ENCODE measurements at places on chromosomes 1 and 21.

GRCh38 chr1:8374812-8375211 is 56.9 kb downstream of the SLC45A1 start:
- no peak overlapping the region for H3K4me3 ChIP-seq
- peaks cover 53% of the 10 kb centered on the region for H3K4me1 ChIP-seq
- H3K27me3 ChIP-seq = no peaks in the 10 kb centered on the region
- no peak for DNase-seq
- peaks cover 7% of the 10 kb centered on the region for H3K36me3 ChIP-seq

DNA sequence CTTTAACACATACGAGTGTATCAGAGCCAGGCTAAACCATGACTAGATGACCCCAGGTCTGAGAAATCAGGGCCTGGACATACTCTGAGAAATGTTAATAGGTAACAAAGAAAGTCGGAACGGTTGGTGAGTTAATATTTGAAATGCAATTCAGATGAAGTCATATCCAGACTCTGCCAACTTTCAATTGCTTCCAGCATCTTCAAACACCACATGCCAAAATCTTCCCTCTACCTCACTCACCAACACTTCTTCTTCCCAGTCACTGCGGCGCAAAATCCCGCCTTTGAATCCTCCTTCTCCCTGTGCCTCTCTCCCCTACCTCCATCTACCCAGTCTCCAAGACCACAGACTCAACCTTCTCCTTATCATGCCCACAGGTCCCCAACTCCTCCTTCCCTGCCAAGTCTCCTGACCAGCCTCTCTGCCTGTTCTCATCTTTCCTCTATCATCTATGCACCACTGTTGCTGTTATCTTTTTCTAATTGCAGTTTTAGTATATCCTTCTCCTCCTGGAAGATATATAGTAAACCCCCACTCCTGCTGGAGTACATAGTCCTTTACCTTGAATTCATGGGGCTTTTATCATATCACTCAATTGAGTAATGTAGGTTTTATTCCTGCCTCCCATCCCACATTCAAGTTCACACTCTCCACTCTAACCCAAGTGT is 41.3 kb downstream of the ZBTB18 start:
- DNase-seq = no peak
- H3K36me3 ChIP-seq = no peaks in the 10 kb centered on the region
- no peak overlapping the region for H3K27ac ChIP-seq
- H3K4me3 ChIP-seq = no peak overlapping the region

DNA sequence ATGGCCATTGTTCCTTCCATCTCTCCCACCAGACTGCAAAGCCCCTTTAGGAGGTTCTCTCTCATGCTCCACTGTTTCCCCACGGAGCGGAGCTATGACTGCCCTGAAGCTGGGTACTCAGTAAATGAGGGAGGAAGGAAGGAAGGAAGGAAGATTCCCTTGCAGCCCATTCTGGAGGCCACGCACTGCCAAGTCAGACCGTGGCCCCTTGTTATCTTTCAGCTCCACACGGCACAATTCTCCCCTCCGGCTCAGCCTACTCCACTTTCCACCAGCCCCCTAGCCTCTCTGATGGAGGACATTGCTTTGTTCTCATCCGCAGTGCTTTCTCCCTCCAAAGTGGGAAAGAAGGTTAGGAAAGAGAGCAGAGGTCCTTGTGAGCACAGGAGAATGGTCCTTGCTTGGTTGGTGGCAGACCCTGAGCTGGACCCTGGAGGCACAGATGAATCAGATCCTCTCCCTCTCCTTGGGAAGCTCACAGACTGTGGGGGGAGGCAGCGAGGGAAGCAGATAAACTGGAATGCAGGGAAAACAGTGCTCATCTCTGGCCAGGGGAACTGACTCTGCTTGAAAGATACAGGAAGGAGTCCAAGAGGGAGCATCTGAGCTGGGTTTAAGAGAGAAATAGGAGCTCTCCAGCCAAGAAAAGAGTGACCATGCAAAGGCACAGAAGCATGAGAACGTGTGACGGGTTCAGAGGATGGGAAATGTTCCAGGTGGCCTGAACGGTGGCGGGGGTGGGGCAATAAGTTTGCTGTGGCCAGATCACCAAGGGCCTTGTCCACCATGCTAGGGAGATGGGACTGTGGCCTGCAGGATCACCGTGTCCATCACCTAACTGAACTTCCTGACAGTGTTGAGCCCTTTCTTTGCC is 52.6 kb downstream of the GLIS1 start:
- no peak overlapping the region for H3K27ac ChIP-seq
- no peaks in the 10 kb centered on the region for H3K36me3 ChIP-seq
- no peak for DNase-seq
- H3K27me3 ChIP-seq = peaks cover 48% of the 10 kb centered on the region
- H3K4me3 ChIP-seq = no peak overlapping the region

DNA sequence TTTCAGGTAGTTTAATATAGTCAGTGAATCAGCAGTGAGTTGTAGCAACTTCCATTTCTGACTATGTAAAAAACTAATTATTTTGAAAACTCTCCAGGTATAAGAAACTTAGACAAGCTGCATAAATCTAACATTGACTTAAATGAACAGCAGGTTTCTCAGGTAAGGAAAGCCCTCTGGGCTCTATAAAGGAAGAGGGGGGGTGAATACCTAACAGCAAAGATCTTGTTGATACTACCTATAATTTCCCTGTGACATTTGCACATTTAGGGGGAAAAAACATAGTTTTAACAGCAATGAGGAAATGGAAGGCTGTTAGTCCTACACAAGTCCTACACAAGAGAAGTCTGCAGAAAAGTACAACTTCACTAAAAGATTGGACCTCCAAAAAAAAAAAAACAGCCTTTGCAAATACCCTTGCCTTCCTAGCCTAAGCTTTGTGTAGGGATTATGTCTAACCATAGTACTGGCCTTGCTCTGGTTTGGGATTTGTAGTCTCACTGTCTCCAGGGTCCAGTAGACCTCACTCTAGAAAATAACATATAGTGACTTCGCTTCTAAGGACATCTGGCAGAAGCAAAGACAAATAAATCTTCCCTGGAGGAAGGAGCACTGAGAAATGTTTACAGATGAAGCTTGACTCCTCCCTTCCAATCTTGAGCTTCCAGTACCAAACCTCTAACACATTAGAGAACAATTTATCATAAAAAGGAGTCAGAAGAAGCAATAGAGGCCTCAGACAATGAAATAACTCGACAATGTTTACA is 459.8 kb downstream of the DSCAM start:
- no peak for DNase-seq
- H3K36me3 ChIP-seq = no peaks in the 10 kb centered on the region
- no peak overlapping the region for H3K4me3 ChIP-seq
- no peak overlapping the region for H3K27ac ChIP-seq
- H3K4me1 ChIP-seq = no peaks in the 10 kb centered on the region

DNA sequence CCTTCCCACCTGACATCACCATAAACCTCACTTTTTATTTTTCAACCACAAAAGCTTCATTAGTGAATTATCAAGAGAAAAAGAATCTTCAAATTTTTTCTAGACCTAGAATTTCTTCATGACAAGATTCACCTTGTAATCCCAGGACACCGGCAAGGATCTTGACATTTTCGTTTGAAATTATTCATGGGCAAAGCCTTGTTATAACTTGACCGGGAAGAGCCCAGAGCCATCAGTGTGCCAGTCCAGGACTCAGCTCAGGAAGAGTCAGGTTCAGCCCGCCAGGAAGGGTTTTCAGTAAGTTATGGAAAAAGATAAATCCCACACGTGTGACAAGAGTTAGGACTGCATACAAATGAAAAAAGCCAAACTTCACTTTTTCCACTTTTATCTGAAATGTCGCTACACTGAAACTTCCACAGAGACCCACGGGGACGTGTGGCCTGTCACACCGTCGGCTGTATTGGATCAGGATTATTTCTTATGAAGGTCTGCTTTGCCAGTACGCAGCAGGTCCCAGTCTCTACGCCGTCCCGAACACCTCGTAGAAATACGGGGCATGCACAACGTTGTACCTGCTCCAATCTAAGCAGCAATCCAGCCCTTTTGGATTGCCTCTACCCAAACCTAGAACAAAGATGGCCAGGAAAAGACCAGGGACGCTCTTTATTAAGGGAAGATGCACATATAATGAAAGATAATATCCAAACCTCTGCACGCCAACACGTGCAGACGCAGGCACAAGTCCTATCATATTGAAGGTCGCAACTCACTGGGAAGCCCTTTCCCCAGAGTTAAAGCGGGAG is 916 bp downstream of the F3 start:
- H3K4me1 ChIP-seq = peaks cover 8% of the 10 kb centered on the region
- H3K27me3 ChIP-seq = peaks cover 79% of the 10 kb centered on the region
- peak overlapping the region; percentile 80 for H3K4me3 ChIP-seq
- DNase-seq = no peak
- no peak overlapping the region for H3K27ac ChIP-seq

- DNase-seq = no peak
- H3K4me1 ChIP-seq = peaks cover 12% of the 10 kb centered on the region
- no peak overlapping the region for H3K4me3 ChIP-seq
Observed at GRCh38 chr1:18112611-18113010, 5.0 kb downstream of the IGSF21 start.

- H3K27me3 ChIP-seq = no peaks in the 10 kb centered on the region
- no peak overlapping the region for H3K27ac ChIP-seq
- DNase-seq = no peak
- no peaks in the 10 kb centered on the region for H3K36me3 ChIP-seq
- no peaks in the 10 kb centered on the region for H3K4me1 ChIP-seq
Observed at GRCh38 chr1:78297836-78298235, 192.9 kb upstream of the PTGFR start.

GRCh38 chr1:219659005-219659600 is 46.2 kb upstream of the ZC3H11B start:
- H3K36me3 ChIP-seq = no peaks in the 10 kb centered on the region
- H3K27me3 ChIP-seq = peaks cover 34% of the 10 kb centered on the region
- H3K4me3 ChIP-seq = no peak overlapping the region
- DNase-seq = no peak

GRCh38 chr1:167714098-167714438 is 7.7 kb upstream of the MPZL1 start:
- peaks cover 3% of the 10 kb centered on the region for H3K36me3 ChIP-seq
- peaks cover 45% of the 10 kb centered on the region for H3K4me1 ChIP-seq
- peak overlapping the region; percentile 85 for H3K4me3 ChIP-seq
- no peak for DNase-seq

DNA sequence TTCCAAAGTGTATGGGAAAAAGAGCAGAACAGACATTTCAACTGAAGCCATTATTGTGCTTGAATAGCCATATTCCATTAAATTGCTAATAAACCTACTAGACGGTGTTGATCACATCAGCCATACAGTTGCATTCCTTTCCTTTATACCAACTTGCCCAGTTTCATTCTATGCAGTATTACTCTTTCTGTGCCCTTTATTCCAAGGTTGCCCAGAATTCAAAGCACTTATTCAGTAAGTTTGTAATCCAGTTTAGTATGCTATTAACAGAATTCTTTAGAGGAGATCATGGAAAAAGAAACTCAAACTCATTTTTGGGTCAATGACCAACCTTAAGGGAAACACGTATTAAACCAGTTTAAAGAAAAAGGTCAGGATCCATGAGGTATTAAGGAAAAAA is 89.5 kb downstream of the DDAH1 start:
- H3K4me3 ChIP-seq = no peak overlapping the region
- peaks cover 6% of the 10 kb centered on the region for H3K4me1 ChIP-seq
- H3K27me3 ChIP-seq = no peaks in the 10 kb centered on the region

GRCh38 chr1:156815961-156816422 is 656 bp downstream of the SH2D2A start:
- no peaks in the 10 kb centered on the region for H3K36me3 ChIP-seq
- H3K27ac ChIP-seq = peak overlapping the region; percentile 29
- peaks cover 10% of the 10 kb centered on the region for H3K27me3 ChIP-seq
- no peak for DNase-seq

GRCh38 chr1:21687081-21687529 is 17.9 kb upstream of the RAP1GAP start:
- no peak for DNase-seq
- H3K4me3 ChIP-seq = no peak overlapping the region
- H3K4me1 ChIP-seq = no peaks in the 10 kb centered on the region

GRCh38 chr1:8847990-8848389 is 30.5 kb downstream of the ENO1 start:
- H3K27ac ChIP-seq = no peak overlapping the region
- no peak for DNase-seq
- H3K4me1 ChIP-seq = no peaks in the 10 kb centered on the region
- no peak overlapping the region for H3K4me3 ChIP-seq
- H3K36me3 ChIP-seq = no peaks in the 10 kb centered on the region
- no peaks in the 10 kb centered on the region for H3K27me3 ChIP-seq

- no peaks in the 10 kb centered on the region for H3K36me3 ChIP-seq
- H3K4me1 ChIP-seq = no peaks in the 10 kb centered on the region
- no peak for DNase-seq
- no peaks in the 10 kb centered on the region for H3K27me3 ChIP-seq
- no peak overlapping the region for H3K4me3 ChIP-seq
- H3K27ac ChIP-seq = no peak overlapping the region
Observed at GRCh38 chr1:239817276-239817675, 274.4 kb upstream of the FMN2 start.

- no peak overlapping the region for H3K27ac ChIP-seq
- no peaks in the 10 kb centered on the region for H3K36me3 ChIP-seq
- no peak for DNase-seq
- H3K4me3 ChIP-seq = no peak overlapping the region
- no peaks in the 10 kb centered on the region for H3K27me3 ChIP-seq
Observed at GRCh38 chr1:217014066-217014465, 290.8 kb upstream of the ESRRG start.

DNA sequence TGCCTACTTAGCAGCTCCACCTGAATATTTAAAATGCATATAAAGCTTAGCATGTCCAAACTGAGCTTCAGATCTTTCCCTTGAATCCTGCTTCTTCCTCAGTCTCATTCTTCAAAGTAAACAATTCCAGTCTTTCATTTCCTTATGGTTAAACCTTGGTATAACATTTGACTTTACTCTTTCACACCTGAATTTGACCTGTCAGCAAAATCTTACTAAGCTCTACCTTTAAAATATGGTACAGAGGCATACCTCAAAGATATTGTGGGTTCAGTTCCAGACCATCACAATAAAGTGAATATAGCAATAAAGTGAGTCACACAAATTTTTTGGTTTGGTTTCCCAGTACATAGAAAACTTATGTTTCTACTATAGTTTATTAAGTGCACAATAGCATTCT is 42.5 kb upstream of the RNF11 start:
- no peaks in the 10 kb centered on the region for H3K4me1 ChIP-seq
- no peak overlapping the region for H3K27ac ChIP-seq
- H3K27me3 ChIP-seq = no peaks in the 10 kb centered on the region
- H3K36me3 ChIP-seq = no peaks in the 10 kb centered on the region

DNA sequence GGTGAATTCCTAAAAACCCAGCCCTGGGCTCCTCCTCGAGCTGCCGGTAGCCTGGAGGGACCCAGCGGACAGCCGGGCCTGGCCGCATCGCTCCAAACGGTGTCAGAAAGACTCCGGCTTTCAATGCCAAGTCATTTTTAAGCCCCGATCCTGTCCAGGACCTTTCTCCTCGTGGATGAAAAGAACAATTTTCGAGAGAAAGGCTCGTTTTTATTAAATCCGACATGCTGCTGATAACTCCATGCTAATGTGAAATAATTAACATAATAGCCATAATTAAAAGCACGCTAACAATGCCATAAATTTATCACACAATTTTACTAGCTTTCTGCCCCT is 4.6 kb upstream of the FOXD3 start:
- H3K27ac ChIP-seq = peak overlapping the region; percentile 90
- H3K36me3 ChIP-seq = peaks cover 27% of the 10 kb centered on the region
- DNase-seq = no peak
- H3K4me1 ChIP-seq = peaks cover 28% of the 10 kb centered on the region

- peaks cover 19% of the 10 kb centered on the region for H3K27me3 ChIP-seq
- DNase-seq = no peak
- peaks cover 8% of the 10 kb centered on the region for H3K4me1 ChIP-seq
- no peak overlapping the region for H3K4me3 ChIP-seq
- H3K27ac ChIP-seq = peak overlapping the region; percentile 71
Observed at GRCh38 chr1:203166192-203166940, 9.3 kb downstream of the MYBPH start.

All from naive B cell (primary cell).